ENCODE measurements at places on chromosomes 5 and 9.

DNA sequence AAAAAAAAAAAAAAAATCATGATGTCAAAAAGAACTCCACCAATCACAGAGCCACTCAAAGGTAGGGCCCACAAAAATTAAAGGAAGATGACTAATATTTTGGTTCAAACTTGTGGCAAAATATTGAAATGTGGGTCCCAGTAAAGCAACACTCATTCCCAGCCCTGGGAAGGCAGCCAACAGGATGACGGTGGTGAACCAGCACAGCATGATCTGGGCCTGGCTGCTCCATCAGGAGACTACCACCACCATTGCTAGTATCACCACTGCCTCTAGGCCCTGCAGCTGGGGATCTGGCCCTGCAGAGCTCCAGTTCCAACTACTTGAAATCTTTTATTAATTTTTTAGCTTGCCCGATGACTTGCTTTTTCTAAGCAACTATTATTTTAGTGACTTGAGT lies 206.8 kb upstream of the ITGA1 start:
- no peak for DNase-seq

DNA sequence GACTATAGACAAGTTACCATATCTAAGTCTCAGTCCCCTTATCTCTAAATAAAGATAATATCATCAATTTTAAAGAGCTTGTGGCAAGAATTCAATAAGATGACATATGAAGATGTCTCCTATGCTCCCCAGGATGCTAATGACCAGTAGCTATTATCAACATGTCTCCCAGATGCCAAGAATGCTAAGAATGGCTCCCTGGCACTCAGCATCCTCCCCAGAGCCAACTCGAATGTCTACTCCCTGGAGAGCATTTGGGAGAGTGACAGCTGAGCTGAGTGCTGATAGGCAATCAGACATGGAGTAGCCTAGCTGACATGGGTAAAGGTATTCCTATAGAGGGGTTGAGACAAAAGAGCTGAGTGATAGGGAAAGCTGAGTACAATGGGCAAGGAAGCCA lies 15.9 kb downstream of the P4HA2 start:
- DNase-seq, result no peak

DNA sequence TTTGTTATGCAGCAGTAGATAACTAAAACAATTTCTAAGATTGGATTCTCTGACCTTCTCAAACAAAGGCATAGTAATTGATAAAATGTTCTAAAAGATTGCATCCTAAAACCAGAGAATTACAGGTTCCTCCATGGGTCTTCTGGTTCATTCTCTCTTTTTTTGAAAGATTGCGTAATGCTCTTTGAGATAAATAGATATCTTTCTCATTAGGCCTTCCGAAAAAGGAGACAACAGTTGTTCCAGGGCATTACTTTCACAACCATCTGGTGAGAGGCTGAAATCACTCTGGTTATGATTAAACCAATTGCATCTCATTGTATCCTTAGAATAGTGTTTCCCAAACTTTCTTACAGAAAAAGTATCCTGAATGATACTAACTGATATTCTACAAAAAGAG lies 174.7 kb upstream of the NREP start:
- DNase-seq, result no peak

DNA sequence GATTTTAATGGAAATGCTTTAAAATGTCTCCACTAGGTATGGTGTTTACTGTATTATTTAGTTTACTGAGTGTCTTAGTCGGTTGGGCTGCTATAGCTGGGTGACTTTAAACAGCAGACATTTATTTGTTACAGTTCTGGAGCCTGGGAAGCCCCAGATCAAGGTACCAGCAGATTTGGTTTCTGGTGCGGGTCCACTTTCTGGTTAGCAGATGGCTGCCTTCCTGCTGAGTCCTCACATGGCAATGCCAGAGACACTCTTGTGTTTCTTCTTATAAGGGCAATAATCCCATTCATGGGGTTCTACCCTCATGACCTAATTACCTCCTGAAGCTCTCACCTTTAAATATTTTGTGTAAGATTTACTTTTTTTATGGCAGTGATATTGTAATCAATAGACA lies 715 bp upstream of the OR1J4 start:
- DNase-seq, result no peak
